ENCODE measurements at places on chromosomes 1 and 21.
A peak's percentile ranks its signal among the peaks of the same experiment; 100 is the strongest.

DNA sequence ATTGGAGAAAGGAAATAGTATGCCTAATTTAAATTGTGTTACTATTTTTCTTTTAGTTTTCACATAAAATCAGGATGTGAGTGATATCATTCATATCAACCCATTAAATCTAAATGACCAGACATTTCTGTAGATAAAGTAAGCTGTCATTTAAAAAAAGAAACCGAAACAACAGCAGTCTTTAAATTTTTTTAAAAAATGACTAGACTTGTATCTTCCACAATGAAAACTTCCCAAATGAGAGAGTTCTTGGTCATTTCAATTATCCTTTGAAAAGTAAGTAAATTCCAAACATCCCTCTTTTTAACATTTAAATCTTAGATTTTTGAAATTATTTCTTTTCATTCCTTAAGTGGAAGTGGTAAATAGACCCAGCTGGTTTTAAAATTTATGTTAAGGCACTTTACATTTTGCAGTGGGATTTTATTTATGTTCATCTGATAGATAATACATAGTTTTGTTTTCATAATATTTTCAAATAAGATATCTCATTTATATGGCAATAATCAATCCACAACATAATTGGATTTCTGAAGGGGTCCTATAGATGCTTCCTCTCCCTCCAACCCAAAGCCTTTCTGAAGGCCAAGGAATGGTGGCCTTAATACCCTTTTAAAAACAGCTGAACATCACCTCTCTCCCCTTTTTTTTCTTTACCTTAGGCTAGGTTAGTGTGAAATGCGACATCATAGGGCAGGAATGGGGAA is 3.1 kb downstream of the FOXD3 start:
- no peak for DNase-seq

DNA sequence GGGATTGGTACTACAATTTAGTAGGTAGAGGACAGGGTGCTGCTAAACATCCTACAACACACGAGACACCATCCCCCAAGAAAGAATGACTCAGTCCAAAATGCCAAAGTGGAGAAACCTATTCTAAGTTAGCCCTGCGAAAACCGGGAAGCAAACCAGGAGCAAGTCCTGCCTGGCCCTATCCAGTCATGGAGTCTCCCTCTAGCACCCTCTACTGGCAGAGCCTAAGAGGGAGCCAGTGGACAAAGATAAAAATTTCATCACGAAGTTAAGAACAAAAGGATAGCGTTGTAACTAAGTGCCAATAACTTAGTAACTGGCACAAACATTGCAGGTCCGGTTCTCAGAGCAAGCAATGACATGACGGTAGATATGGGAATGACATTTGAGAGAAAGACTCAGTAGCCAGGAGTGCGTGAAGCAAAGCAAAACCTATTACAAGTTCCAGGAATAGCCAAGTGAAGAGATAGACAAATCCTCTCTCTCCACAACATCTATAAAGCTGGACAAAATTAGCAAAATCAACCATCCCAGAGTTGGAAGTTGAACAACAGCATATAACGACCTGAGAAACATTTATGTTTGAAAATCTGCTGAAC is 383.5 kb downstream of the OMA1 start:
- DNase-seq, result no peak

DNA sequence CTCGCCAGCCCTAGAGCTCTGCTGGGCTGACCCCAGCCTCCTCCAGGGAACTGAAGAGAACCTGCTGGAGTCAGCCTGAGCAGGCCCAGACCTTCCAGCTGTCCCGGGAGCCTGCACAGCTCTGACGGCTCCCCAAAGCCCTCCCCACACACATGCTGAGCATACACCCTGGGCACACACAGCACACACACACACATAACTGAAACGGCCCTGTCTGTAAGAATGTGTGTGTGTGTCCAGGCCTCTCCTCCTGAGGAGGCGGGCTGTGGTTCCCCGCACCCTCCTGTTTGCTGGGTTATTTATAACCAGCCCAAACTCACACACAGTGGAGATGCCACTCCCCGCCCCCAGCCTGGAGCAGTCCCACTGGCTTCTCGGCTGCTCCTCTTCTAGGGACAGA is 20.2 kb downstream of the SDC3 start:
- DNase-seq, result no peak

DNA sequence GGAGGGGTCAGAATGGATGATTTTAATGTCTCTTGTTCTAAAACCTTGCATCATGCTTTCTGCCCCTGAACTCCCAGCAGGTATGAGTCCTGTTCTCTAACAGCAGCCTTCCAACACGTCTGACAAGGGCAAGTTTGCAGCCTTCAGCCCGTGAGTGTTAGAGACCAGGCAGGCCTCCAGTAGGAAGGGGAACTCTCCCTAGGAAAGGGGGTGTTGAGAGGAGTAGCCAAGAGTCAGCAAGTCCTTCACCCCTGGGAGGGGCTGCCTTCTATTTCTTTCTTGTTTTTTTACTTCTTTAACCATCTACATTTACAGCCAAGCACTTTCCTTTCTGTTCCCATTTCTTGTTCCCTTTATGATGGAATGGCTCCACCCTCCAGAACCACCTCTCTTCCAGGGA is 14.2 kb downstream of the BATF3 start:
- DNase-seq, result no peak

- no peak for DNase-seq
Measured at GRCh38 chr1:100448366-100448765, 89.6 kb upstream of the GPR88 start.

GRCh38 chr1:23194119-23194984 is 22.9 kb downstream of the HTR1D start:
- no peak for DNase-seq

DNA sequence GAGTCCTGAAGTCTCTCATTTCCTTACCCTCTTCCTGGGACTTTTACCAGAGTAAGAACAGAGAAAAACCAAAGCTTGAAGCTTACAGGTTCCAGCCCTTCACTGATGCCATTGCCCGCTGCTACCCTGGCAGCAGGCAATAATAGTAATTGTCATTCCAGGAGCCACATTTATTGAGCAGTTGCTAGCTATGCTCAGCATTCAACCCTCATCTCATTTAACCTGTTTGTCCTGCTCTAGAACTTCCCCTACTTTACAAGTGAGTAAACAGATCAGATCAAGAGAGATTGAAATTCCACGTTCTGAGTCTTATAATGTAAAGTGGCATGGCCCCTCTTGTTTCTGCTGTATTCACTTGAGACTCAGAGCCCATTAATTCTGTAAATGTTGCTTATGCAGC is 80.4 kb downstream of the ATP1A1 start:
- DNase-seq, result no peak

- peak; percentile 85 for DNase-seq
Measured at GRCh38 chr1:156961709-156962108, 41.3 kb downstream of the LRRC71 start.

DNA sequence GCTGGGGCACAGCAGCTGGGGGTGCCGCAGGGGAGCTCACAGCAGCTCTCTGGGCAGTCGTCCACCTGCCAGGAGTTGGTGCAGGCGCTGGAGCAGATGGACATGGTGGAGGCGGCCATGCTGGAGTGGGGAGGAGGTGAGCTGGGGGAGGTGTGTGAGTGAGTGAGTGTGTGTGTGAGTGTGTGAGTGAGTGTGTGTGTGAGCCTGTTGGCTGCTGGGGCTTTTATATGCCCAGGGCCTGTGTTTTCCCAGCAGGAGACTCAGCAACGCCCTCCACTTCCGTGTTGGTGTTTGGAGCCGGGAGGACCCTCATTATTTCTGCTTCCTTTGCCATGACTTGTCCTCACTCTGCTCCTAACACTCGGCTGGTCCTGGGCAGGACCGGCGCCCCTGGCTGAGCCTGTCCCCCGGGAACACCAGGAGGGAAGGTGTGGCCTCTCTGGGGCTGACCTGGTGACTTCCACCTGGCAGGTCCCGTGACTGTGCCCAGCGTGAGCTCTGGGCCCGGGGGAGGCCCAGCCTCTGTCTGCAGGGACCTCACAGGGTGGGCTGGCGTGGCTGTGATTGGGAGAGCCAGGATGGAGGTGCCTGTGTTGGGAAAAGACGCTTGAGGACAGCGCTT is at the start of gene KRTAP10-2:
KRTAP10-2 (minus strand) TSS at position 166 of the 622 bp plus-strand sequence; CDS start at position 119, 47 bp downstream.
- DNase-seq, result no peak

- no peak for DNase-seq
Measured at GRCh38 chr1:240691909-240692705, 80.2 kb upstream of the GREM2 start.

DNA sequence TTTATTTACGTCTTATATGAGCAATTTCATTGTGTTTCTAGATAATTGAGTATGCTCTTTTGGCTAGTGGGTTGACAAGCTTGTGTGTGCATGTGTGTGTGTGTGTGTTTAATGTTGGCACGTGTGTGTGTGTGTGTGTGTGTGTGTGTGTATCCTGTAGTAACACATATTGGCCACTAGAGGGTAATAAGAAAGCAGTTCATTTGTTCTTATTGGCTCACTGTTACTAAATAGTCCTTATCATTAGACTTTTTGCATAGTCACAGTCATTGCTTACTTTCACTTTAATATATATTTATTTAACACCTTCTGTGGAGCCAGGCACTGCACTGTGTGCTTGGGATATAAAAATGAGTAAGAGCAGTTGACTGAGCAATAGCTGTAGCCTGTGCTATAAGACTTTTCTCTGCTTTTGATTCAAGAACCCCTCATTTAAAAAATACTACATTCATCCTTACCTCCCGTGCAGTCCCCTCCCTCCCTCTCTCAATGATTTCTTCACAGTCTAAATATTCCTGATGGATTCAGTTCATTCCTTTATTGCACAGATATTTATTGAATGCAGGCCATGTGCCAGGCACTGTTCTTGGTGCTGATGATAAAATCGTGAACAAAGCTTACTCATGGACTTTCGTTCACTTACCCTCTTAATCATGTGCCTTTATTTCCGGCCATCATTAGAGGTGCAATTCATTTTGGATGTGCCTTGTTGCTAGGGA is 96.7 kb downstream of the DYRK1A start:
- DNase-seq, result peak; percentile 56

- no peak for DNase-seq
Measured at GRCh38 chr1:41767534-41768525, 150.9 kb downstream of the HIVEP3 start.

DNA sequence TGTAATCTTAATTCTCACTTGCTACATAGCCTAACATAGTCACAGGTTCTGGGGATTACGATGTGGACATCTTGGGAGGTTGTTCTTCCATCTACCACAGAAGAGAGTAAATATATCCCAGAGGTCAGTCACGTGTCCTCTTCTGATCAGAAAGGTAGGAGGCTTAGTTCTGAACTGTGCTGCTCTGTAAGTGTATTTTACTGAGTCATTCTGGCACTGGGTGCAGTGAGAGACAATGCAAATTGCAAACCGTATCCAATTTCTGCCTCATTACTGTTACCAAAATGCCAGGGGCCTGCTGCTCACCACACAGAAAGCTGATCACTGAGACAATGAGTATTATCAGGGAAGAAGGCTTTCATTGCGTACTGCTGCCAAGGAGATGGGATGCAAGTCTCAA is 104.0 kb downstream of the GABPA start:
- no peak for DNase-seq

DNA sequence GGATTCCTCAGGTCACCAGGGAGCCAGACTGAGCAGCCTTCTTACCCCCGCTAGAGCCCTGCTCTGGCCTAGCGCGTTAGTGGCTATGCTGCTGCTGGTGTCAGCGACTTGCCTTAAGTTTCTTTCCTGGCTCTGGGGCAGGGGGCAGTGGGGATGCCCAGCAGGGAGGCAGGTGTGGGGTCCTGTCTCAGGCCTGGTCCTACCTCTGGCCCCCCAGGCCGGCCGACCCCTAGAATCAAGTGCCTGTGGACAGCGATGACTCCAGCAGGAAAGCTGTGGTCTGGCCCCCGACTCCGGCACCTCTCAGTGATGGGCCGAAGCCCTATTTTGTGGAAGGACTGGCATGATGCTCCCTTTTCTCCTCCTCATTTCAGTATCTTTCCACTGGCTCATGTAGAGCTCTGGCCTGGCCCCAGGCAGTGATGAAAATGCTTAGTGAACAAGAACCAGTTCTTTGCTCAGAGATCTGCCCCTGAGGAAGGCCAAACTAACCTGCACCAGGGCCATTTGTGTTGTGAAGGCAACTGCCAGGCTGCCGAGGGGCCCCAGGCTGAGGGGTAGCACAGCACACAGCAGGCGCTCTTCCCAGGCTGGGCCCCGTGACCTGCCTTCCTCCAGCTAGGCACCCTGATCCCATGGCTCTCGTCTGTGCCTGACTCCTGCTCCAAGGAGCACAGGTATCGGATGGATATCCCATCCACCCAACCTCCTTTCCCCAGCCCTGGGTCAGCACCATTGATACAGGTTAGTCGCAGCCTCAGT is 23.7 kb downstream of the MRPL37 start:
- DNase-seq, result no peak

GRCh38 chr21:27379354-27379753 is 412.5 kb upstream of the ADAMTS5 start:
- no peak for DNase-seq

All from Jurkat, Clone E6-1 (cell line).